ENCODE measurements at places on chromosomes 4 and X. TPM values are rescaled to one million over a fixed set of nuclear protein-coding genes. Genes with fewer than 3 reads are reported as not detected.

GRCh38 chrX:17527135-17527701, 152.2 kb downstream of the NHS start:
- no peaks in the 10 kb centered on the region for H3K36me3 ChIP-seq
- peak; percentile 25 for DNase-seq
- no peak overlapping the region for H3K4me3 ChIP-seq
- H3K27ac ChIP-seq, result no peak overlapping the region

DNA sequence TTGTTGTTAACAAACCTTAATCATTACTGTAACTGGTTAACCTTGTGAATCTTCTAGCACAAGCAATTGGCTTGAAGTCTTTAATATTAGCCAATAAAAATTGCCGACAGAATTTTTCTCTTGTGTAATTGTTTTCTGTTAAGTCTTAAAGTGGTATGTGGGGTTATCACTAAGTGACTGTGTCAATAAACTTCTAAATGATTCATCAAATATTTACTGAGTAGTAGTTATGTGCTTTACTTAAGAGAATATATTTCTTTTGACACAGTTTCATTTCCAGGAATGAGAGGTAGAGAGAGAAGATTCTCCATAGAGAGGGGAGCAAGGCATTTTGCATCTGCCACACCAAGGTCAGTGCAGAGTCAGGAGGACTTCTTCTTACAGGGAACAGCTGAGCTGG, 2361.6 kb upstream of the AGA start:
- H3K27me3 ChIP-seq, result no peaks in the 10 kb centered on the region
- no peak overlapping the region for H3K4me3 ChIP-seq
- no peak overlapping the region for H3K27ac ChIP-seq
- DNase-seq, result no peak

DNA sequence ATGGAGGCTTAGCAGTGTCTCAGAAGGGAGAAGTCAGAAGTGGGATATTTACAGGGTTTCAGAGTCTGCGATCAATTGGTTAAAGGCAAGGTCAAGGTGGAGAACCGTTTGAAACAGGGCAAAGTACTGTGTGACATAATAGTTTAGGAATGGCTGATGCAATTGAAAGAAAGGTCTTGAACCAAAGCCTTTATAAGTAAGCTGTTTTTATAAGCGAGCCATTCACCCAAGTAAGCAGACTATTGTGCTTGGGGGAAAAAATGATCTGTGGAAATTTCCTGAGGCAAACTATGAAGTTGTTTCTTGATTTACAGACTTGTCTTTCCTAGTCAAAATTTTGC, 327.3 kb downstream of the CAMK2D start:
- H3K27ac ChIP-seq, result no peak overlapping the region
- DNase-seq, result peak; percentile 75

GRCh38 chr4:184114431-184114830, 103.2 kb downstream of the ENPP6 start:
- peaks cover 5% of the 10 kb centered on the region for H3K4me1 ChIP-seq
- H3K36me3 ChIP-seq, result no peaks in the 10 kb centered on the region
- no peak overlapping the region for H3K27ac ChIP-seq

BEX1 gene
- total RNA-seq, result 179 TPM

GRCh38 chr4:82989575-82990429, 20.8 kb downstream of the LIN54 start:
- H3K4me3 ChIP-seq, result no peak overlapping the region
- no peaks in the 10 kb centered on the region for H3K36me3 ChIP-seq
- H3K27me3 ChIP-seq, result no peaks in the 10 kb centered on the region
- no peaks in the 10 kb centered on the region for H3K4me1 ChIP-seq
- DNase-seq, result peak; percentile 15

DNA sequence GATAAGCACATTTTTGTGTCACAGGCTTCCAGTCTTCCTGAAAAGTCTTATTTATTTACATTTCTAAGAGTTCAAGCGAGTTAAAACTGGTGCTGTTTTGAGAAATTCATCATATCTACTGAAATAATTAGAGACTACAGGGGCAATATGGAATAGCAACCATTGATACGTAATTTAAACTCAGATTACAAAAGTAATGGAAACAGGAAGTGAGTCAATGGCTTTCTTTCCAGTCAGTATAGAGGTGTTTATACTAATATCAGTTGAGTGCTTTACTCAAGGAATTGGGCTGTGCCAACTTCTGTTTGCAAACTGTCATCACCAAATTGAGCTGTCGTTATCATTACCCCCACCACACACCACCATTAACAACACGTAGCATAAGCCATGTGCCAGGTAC, 222.7 kb downstream of the COL25A1 start:
- peaks cover 17% of the 10 kb centered on the region for H3K4me1 ChIP-seq
- no peaks in the 10 kb centered on the region for H3K36me3 ChIP-seq
- no peak overlapping the region for H3K27ac ChIP-seq
- no peak overlapping the region for H3K4me3 ChIP-seq
- DNase-seq, result peak; percentile 53
